ENCODE measurements at places on chromosomes 6 and 20.

DNA sequence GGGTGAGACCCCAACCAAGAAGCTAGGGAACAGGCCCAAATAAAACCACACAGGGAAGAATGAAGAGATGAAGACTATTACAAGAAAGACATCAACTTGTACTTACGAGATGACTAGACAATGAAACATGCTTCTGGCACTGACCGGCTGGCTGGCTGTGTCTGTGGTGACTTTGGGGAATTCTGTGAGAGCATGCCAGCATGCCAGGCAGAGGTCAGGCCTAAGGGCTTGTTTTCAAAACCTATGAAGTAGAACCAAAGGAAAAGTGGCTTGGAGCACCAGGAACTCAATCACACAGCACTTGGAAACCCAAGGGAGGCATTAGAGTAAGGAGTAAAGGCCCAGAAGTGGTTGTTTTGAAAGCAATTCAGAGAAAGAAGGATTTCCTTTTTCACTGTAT lies 28.4 kb upstream of the GSTA3 start:
- no peak for DNase-seq

DNA sequence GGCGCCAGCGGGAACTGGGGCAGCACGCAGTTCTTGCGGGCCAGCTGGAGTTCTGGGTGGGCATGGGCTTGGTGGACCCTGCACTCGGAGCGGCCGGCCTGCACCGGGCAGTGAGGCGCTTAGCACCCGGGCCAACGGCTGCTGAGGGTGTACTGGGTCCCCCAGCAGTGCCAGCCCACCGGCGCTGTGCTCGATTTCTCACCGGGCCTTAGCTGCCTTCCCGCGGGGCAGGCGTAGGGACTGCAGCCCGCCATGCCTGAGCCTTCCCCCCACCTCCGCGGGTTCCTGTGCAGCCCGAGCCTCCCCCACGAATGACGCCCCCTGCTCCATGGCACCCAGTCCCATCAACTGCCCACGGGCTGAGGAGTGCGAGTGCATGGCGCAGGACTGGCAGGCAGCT lies 168.8 kb downstream of the CD24 start:
- DNase-seq, result no peak

DNA sequence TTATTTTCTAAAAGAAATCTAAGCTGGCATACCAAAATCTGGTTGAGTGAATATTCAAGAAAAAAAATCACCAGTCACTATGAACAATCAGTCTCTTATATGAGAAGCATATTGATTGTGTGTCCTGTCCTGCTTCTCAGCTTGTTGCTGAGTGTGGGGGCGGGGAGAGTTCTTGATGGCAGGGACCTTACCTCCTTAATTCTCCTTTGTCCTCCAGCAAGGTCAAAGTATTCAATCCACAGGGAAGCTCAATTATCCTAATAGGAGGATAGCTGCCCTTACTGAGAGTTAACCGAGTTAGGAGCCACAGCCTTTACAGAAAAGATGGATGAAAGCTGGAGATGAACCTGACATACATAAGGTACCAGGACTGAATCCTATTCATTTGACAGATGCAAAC lies 154.0 kb downstream of the LY86 start:
- no peak for DNase-seq

- DNase-seq, result no peak
These were observed 12.0 kb downstream of the GCLC start for GRCh38 chr6:53532942-53533341.

DNA sequence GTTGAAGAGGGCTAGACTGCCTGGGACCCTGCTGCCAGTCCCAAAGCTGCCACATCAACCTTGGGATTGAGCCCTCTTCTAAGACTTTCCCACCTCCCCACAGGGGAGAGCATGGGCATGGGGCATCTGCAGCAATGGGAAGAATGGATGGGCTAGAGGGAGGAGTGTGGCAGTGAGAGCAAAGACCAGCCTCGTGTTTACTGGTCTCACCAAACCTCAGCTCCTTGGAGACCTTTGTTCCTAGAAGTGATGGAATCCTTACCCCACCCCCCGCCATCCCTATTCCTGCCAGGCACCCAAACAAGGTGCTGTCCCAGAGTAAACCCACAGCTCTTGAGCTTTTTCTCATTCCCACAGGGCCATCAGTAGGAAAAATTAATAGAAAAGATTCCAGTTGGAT lies 20.0 kb upstream of the ARMC12 start:
- DNase-seq, result no peak

DNA sequence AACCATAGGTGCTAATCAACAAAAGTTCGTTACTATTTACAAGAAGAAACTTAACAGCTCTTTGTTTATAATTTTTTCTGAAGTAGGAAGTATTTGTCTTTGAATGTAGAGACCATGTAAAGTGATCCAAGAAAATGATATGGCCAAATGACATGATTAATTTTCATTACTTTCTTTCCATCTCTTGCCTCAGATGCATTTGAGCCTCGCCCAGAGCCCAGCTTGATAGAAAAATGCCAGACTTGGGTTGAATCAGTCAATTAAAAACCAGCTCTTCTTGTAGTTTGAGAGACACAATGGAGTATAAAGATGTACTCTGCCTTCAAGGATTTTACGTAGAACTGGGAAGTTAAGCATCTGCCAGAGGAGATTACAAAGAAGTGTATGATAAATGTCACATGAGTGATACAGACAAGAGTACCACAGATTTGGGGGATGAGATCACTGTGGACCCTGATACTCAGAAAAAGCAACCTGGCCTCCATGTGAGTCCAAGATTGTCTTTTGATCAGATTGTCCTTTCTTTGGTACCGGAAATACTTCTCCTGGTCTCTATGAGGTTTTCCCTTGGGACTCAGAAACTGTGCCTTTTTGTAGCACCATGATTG lies 92.5 kb upstream of the SUPT3H start:
- no peak for DNase-seq

DNA sequence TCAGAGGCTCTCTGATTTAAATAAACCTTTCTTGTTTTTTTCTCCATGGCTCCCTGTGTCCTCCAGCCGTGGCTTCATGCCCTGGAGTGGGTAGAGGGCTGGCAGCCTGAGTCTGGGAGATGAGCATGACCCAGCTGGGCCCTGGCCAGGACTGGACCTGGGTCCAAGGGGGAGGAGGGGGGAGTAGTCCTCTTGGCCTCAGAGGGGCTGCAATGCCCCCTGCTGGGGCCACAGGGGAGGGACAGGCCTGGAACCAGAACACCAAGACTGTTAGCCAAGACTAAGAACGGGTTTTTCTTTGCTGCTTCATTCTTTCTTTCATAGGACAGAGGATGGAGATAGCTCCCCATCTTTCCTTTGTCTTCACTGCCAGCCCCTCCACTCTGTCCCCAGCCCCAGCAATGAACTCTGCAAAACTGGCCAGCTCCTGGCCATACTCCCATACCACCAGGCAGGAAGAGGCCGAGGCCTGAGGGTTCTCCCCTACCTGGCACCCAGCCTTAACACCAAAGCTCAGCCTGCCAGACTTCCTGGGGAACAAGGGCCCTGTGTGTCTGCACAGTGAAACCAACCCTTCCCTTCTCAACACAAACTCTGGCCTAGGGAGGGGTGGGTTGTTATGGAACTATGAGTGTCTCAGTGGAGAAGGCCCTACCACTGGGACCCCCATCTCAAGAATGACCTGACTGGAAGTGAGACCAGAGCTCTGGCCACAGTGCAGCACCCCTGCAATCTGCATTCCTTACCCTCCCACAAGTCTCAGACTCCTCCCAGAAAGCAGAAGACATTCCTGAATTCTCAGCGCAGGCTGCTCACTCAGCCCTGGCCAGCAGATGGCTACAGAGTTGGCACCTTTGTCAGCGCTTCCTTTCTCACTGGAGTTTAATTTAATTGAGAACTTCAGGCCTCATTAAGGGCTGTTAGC lies 11.0 kb downstream of the SLC29A1 start:
- no peak for DNase-seq

DNA sequence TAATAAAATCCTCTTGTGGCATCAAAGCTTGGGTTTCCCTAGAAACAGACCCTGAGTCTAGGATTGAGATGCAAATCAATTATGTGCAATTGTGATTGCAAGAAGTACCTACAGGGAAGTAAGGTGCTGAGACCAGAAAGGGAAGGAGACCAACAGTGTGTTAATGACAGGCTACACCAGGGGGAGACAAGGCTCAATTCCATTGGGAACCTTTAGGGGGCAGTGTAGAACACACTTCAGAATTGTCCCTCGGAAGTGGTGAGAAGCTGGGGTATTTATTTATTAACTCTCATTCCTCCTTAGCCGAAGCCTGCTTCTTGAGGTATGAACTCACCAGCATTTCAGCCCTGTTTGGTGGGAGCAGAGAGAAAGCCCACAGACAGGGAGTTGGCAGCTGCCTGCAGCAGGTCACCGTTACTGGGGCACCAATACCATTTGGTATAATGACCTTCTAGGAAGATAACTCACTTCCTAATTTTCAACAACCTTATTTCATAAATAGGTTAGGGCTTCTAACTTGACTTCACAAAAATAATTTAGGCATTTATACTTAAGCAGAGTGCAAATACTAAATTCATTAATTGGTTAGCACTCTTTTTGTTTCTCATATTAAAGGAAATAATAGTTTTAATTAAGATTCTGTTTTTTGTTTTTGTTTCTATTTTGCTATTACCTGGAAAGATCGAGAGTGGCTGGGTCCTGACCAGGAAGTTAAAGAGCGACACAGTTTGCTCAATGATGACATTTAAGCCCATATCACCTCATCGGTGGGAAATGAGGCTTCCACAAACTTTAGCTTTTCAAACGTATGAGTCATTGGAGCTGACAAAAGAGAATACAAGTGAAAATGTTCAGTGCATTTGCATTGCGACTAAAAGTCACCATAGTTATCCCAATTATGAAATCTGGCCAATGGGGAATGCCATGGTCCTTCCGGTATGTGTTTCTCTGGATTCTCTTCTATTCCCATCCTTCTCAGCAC lies 94.8 kb downstream of the BTBD3 start:
- DNase-seq, result peak; percentile 58

Data from GDM1 (cell line).